ENCODE measurements at places on chromosomes 11 and 22.

GRCh38 chr22:23764899-23765881 is 2.4 kb downstream of the C22orf15 start:
- DNase-seq = no peak

- DNase-seq = peak; percentile 92
Measured at GRCh38 chr11:12288212-12288930, 89.0 kb upstream of the PARVA start.

DNA sequence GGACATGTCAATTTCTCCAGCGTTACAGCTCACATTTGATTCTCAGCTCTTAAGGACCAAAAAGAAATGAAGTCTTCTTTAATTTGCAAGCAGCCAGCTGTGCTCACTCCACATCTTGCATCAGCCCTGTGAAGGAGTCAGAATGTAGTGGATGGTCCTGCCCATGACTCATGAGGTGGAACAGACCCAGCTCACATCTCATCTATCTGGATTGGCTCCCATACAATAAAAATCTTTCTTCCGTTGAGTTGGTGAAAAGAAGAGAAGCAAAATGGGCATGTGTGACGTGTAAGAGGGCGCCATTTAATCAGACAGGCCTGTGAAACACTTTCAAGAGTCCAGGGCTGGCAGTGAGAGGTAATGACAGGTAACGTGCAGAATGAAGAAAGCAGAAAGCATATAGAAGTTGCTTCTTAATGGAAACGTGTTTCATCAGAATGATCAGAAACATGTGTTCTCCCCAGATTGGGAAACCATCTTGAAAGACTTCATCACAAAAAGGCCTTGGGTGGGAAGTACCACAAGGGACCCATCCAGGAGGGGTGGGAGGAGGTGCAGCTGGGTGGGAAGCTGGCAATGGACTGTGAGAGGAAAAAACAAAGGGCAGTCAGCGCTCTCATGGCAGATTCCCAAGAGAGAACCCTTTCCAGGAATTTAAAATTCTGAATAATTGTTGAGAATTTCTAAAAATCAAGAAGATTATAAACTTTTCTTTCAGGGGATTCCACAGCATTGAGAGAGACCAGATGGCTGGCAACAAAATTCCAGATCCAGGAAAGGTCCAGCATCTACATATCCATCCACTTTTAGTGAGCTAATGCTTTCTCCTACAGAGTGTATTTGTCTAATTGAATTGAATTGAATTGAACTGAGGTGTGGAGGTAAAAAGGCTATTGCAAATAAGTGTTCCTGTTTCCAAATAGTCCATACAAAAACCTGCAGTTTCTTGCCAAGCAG is 57.0 kb downstream of the ETS1 start:
- DNase-seq = peak; percentile 95

DNA sequence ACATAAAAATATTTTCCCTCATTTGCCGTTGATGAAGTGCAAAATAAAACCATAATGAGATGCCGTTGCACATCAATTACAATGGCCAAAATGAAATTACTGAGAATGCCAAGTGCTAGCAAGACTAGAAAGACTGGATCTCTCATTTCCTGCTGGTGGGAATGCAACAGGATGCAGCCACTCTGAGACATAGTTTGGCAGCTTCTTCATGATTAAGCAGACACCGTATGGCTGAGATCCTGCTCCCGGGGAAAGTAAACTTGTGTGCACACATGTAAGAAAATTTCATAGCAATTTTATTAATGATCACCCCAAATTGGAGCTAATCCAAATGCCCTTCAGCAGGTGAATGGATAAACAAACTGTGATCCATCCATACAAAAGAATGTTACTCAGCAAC is 1013.2 kb downstream of the TBC1D22A start:
- no peak for DNase-seq

- DNase-seq = no peak
Measured at GRCh38 chr22:31130873-31131272, 8.1 kb downstream of the INPP5J start.

GRCh38 chr22:23110190-23110921 is 31.4 kb downstream of the RSPH14 start:
- DNase-seq = no peak

DNA sequence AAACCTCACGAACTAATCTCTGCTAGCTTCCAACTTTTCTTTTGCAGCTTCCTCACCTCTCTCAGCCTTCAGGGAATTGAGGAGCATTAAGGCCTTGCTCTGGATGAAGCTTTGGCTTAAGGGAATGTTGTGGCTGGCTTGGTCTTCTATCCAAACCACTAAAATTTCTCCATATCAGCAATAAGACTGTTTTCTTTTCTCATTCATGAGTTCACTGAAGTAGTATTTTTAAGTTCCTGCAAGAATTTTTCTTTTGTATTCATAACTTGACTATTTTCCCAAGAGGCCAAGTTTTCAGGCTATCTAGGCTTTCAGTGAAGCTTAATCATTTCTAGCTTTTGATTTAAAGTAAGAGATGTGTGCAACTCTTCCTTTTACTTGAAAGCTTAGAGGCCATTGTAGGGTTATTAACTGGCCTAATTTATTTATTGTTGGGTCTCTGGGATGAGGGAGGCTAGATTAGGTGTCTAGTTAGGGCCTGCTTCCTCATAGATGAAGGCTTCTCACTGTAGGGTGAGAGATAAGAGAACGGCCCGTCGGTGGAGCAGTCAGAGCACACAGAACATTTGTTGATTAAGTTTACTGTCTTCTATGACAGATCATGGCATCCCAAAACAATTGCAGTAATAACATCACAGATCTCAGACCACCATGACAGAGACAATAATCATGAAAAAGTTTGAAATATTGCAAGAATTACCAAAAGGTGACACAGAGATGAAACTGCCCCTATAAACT is 33.2 kb downstream of the CSF2RB start:
- peak; percentile 52 for DNase-seq

- DNase-seq = no peak
Measured at GRCh38 chr22:41873391-41873790, 40.5 kb downstream of the SREBF2 start.

- DNase-seq = no peak
Measured at GRCh38 chr11:2721210-2721916, 21.6 kb upstream of the KCNQ1OT1 start.

DNA sequence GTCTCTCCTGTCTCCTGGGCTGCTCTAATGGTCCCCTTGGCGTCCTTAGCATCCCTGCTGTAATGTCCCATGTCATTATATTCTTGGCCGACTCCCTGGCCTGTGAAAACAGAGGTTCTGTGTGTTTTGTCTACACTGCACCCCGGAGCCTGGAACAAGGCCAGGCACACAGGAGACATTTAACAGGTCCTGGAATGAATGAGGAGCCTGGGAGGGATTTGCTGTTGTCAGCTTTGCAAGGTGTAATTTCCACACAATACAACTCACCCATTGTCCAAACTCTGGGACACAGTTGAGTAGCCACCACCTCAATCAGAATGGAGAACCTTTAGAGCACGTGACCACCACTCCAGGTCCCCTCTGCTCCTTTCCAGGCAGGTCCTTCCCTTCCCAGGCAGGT is 14.9 kb upstream of the PDGFB start:
- DNase-seq = no peak

DNA sequence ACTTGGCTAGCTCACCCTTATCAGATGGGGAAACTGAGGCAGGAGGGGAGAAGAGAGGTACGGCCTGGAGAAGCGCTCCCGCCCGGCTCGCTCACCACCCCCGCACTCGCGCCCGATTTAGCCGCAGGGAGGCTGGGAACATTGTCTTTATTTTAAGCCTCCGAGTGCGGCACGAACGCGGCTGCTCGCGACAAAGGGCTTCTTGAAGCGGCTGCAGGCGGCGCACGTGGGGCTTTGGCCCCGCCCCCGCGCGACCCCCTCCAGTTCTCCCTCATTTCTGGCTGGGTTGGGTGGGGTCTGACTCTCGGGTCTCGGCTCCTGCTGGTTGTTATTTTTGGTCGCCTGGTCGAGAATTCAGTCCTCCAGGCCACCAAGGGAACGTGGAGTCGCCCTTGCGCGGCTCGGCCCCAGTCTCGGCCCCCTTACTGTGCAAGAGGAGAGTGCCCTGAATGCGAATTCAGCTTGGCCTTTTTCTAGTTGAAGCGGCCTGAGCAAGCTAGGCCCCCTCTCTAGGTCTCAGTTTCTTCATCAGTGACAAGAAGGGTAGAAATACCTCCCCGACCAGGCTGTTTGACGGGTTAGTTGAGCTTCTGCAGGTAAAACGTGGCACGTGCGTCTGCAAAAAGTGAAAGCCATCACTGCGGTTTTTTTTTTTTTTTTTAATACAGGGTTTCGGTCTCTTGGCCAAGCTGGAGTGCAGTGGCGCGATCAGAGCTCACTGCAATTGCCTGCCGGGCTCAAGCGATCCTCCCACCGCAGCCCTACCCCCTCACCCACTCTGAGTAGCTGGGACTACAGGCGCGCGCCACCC is 2.6 kb upstream of the CHRM1 start:
- DNase-seq = no peak

- DNase-seq = no peak
Measured at GRCh38 chr22:47032956-47033647, 270.7 kb downstream of the TBC1D22A start.

- DNase-seq = no peak
Measured at GRCh38 chr11:128734103-128734831, 40.4 kb downstream of the FLI1 start.

DNA sequence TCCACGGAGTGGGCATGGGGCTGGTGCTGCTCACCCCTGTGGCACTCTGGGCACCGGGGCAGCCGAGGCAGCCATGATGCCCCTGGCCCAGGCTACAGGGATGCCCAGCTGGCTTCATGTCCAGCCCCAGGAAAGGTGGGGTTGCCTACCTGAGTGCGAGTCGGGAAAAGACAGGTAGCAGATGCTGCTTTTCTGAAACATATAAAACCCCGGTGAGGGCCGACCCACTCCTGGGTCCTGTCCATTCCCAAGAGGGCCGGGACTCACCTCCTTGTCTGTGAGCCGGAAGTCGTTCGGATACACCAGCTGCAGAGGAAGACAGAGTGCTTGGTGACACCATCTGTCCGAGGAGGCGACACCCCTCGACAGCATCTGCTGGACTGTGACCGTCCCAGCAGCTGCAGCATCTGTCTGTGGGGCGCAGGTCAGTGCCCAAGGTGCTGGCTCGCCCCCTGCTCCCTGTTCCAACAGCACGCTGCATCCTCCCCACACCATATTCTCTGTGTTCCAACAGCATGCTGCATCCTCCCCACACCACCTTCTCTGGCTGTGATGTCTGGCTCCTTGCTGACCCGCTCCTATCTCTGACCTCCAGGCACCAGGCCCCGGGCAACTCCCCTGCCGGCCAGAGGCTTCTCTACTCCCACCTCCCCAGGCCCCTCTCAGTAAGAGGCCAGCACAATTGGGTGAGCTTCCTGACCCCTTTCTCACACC is 8.0 kb downstream of the DENND6B start:
- DNase-seq = no peak

GRCh38 chr11:101436511-101437142 is 147.2 kb downstream of the TRPC6 start:
- peak; percentile 20 for DNase-seq

DNA sequence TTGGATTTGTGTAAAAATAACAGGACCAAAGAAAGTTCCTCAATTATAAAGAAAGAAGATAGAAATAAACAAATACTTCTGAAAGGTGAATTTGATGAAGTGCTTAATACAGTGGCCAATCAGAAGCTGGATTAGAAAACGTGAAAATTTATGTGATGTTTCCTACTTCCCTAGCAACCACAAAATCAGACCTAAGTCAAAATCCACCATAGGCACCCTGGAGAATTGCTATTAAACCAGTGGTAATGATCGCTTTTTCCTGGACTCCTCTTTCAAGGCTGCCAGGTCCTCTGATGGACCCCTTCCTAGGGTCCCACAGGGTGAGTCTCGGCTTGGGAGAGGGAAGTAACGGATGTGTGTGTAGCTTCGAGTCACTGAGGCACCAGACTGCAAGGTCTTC is 9.6 kb downstream of the WT1 start:
- DNase-seq = no peak

DNA sequence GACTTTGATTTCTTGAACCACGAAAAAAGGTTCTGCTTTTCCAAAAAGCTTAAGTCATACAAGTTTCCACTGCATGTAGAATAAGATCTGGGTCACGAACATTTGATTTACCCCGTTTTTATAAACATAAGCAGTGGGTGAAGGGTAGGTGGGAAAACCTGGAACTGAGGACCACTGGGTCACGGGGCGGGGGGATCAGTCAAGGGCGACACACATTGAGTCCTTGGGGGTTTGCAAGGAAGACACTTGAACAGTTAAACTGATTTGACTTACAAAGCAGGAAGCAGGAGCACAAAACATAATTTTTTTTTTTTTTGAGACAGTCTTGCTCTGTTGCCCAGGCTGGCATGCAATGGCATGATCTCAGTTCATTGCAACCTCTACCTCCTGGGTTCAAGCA is 10.9 kb downstream of the FADS3 start:
- no peak for DNase-seq

DNA sequence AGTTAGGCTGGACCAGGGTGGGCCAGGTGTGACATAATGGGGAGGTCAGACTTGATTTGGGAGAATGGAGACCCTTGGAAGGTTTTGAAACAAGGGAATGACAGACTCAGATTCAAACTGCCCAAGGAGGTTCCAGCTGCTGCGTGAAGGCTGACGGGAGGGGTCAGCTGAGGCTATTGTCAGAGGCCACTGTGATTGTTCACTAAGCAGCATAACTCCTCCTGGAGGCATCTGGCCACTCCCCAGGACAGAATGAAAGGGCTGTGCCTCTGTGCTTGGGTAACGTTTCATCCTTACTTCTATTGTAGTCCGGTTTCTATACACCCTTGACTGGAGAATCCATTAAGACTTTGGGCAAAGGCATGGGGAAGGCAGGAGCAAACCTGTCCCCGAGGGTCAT is 126.6 kb downstream of the DSCAML1 start:
- DNase-seq = no peak

GRCh38 chr11:92917927-92918326 is 51.5 kb upstream of the MTNR1B start:
- no peak for DNase-seq

GRCh38 chr11:107821199-107821927 is 37.2 kb downstream of the SLC35F2 start:
- peak; percentile 75 for DNase-seq

DNA sequence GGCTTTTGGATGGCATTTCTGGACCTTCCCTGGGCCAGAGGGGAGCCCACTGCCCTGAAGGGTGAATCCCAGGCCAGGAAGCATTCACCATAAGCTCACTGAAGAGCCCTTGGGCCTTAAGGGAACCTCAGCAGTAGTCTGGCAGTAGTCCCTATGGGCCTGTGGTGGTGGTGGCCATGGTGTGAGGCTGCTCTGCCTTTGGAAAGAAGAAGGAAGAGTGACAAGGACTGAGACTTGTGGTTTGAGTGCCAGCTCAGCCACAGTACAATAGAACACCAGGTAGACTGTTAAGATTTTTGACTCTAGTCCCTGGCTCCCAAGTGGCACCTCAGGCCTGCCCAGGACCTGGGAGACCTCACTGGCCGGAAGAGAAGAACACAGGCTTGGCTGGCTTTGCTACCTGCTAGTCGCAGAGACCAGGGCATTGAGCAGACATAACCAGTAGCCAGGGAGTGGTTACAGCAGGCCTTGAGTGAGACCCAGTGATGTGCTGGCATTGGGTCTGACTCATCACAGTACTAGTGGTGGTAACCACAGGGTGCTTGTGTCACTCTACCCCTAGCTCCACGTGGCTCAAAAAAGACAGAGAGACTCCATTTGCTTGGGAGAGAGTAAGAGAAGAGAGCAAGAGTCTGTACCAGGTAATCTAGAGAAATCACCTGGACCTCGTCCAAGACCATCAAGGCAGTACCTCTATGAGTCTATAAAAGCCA is 259.8 kb upstream of the BLID start:
- peak; percentile 56 for DNase-seq

- DNase-seq = peak; percentile 52
Measured at GRCh38 chr11:67265633-67266448, 432 bp upstream of the GRK2 start.

GRCh38 chr11:2210366-2211112 is 38.9 kb upstream of the TH start:
- no peak for DNase-seq
